Activated CD8-positive, alpha-beta memory T cell treated with anti-CD3 and anti-CD28 coated beads for 1 hour (primary cell): ENCODE measurements at places on chromosomes 6 and 20.

- no peak for DNase-seq
Observed at GRCh38 chr6:14593286-14593685, 475.7 kb downstream of the CD83 start.

GRCh38 chr6:41625442-41625841, 12.8 kb upstream of the MDFI start:
- no peak for DNase-seq

- DNase-seq = peak; percentile 38
Observed at GRCh38 chr6:149317644-149318571, at the start of gene TAB2. TAB2 (plus strand) TSS chr6:149317712; CDS start chr6:149369998, 52,286 bp downstream.

GRCh38 chr20:37741055-37741454, 47.2 kb downstream of the CTNNBL1 start:
- DNase-seq = no peak

DNA sequence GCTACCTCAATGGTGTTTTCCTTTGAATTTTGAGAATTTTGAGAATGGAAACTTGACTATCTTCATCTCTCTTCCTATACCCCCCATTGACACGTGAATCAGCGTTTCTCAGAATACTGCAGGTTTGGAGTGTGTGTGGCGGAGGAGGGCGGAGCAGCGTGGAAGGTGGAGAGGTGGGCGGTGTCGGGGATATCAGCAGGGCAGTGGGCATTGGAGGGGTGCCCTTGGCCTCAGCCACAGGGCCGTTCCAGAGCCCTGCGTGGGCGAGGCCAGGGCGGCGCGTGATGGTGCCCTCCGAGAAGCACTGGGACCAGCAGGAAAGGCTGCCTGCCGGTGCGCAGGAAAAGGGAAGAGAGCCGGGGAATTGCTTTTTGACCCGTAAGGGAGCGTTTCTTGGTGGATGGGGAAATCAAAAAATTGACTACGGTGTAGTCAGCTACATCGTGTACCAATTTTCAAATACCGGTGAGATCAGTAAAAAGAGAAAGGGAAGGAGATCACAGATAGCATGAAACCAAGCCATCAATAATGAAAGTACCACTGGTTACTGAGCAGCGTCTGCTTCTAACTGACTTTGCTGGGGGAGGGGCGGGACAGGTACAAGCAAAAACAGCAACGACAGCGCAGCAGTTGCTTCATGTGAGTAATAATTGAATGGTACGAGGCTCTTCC, 82.7 kb upstream of the DUSP22 start:
- no peak for DNase-seq

DNA sequence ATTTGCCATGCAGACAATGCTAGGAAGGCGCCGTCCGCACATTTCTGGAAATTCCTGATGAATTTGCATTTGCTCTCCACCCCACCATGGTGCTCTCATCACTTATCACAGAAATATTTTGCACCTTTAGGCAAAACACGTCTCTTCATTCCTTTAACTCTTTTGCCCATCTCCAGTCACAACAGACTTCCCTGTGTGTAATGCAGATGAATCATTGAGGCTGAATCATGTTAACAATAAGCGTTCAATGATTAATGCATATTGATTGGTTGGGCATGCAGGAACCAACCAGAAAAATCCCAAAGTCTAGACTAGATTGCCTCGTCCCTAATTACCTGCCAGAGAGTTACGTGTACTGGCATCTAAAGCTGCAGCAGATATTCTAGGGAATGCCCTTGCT, 80.0 kb upstream of the ATXN1 start:
- no peak for DNase-seq

- DNase-seq = no peak
Observed at GRCh38 chr20:48336597-48336996, 491.2 kb downstream of the PREX1 start.

GRCh38 chr6:31750411-31751022, 10.7 kb downstream of the MSH5 start:
- DNase-seq = no peak

- no peak for DNase-seq
Observed at GRCh38 chr6:158686791-158687381, 37.0 kb downstream of the SYTL3 start.

DNA sequence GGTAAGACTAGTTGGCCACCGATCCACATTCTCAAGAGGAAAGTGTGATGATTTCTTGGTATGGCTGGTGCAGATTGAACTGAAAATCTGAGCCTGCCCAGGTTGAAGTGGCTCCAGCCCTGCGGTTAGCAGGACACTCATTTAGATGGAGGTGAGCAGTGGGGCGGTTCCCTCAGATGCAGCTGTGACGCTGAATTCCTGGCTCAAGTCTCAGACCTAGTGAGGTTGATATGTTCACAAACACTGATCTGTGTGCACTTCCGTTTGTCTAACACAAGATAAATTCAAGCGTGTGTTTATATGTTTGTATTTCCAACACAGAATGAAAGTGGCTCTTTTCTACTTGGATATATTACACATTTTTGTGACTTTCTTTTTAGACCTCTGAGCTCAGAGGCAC, 83.4 kb upstream of the FRMD1 start:
- no peak for DNase-seq

- DNase-seq = no peak
Observed at GRCh38 chr6:109125504-109125903, 30.2 kb downstream of the CEP57L1 start.

DNA sequence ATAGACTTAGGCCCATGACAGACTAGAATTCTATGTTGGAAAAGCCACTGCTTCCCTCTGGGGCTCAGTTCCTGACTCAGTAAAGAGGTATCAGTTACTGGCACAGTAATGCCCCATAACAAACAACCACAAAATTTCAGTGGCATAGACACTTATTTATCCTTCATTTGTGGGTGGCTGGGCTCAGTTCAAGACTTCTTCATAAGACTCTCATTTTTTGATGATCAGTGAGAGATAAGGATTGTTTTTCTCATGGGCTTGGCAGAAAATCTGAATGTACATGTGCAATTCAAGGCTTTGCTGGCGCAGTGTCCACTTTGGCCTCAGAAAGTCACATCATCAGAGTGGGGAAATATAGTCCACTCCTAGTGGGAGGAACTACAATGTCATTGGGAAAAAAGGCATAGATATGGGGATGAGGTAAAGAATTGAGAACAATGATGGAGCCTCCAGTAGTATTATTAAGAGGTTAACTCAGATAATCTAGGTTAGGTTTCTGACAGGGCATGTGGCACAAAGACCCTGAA, 384.6 kb upstream of the FLRT3 start:
- DNase-seq = no peak

- no peak for DNase-seq
Observed at GRCh38 chr6:137002505-137002904, 42.3 kb downstream of the IL20RA start.

- DNase-seq = no peak
Observed at GRCh38 chr6:138857775-138858174, 61.9 kb downstream of the ECT2L start.

GRCh38 chr6:53056273-53056672, 8.9 kb upstream of the FBXO9 start:
- DNase-seq = no peak

GRCh38 chr20:44572551-44573500, 9.6 kb upstream of the PKIG start:
- no peak for DNase-seq

DNA sequence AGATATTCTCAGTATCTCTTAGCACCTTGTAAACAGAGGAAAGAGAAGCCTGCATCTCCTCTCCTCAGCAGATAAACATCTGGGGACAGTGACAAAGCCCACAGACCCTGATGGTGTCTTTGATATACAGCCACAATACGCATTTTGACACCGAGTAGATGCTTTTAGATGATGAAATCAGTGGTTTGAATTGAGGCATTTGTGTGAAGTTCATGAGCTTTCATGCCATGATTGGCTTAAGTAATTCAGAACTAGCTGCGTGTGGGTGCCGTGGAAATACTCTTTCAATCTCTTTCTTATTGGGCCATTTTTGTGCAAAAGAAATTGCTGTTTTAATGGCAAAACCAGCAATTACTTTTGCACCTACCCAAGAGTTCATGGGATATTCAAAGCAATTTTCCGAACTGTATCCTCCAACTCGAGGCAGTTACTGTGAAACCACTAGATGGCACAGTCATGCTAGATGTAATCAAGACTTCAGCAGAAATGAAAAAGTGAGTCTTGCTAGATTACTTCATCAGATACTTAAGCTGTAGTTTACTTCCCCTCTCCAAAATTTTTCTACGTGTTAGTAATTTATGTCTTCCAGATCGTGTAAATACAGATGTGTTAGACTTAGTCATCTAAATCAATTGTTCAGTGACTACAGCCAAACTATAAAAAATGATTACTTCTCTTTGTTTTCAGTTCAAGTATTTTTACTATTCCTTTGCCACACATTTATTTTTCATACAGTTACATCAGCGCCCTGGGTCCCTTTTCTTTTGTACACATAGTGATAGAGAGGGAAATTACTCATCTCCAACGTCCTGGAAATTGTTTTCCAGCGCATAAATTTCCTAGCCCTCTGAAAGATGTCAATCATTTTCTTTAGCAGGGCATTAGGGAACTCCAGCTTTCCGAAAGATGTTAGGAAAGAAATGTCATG, 49.4 kb downstream of the IYD start:
- no peak for DNase-seq

DNA sequence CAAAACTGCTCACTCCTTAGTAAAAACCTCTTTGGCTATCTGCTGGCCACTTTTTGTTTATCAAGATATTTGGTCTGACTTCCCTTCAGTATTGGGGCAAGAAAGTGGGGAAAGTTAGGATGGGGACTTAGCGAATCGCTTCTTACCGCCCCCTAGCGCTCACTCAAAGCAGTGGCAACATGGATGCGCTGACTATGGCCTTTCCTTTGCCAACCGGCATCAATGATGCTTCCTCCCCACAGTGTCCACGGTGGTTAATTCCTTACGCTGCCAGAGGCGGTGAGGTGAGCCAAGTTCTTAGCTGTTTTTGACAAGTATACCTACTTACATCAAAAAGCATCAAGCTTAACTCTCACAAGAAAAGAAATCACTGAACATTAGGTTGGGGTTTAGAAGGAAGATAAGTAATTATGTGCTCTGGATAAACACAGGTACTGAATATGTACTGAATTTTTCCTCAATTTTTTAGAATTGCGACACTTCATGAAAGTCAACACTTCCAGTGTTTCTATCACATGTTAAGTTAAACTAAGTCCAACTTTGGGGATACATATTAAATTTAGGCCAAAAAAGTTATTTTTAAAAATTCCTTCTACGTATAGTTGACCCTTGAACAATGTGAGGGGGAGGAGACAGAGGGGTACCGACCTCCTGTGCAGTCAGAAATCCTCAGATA, 86.7 kb downstream of the GMDS start:
- no peak for DNase-seq

DNA sequence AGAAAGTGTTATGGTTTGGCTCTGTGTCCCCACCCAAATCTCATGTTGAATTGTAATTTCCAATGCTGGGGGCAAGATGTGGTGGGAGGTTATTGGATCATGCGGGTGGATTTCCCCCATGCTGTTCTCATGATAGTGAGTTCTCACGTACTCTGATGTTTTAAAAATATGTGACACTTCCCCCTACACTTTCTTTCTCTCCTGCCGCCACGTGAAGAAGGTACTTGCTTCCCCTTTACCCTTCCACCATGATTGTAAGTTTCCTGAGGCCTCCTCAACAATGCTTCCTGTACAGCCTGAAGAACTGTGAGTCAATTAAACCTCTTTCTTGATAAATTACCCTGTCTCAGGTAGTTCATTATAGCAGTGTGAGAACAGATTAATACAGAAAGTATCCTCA, 150.8 kb downstream of the TMEM200A start:
- DNase-seq = no peak

DNA sequence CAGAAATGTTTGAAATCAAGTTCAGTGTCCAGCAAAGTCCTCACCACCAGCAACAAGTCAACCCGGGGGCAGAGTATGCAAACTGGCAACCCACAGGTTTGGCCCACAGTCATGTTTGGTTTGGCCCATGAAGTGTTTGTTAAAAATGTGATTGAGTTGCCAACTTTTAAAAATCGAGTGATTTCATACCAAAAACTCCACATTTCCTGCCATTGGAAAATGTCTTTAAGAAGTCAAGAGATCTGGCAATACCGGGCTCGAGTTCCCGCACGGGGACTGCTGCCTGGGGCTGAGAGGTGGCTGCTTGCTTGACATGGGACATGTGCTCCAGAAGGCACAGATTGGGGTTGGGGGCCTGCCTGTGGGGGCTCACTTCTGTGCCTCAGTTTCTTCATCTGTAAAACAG, 36.1 kb downstream of the PREX1 start:
- no peak for DNase-seq

GRCh38 chr6:44062771-44063560, 64.3 kb downstream of the MRPL14 start:
- no peak for DNase-seq

DNA sequence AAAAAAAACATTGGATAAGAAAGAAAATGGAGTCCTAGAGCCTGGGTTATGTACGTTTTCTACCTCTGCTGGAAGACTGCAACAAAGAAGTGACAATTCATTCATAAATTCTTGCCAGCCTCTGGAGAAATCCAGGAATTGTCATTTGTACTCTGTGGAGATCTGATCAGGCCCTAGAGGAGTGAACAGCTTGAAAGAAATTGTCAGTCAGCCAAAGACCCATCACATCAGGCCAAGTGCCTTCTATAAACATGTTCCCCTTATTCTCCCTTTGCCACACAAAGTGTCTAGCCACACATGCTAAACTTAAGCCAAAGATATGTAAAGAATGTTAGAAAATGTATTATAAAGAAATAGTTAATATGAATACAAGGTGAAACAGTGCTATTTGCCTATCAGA, 152.4 kb downstream of the ADAT2 start:
- no peak for DNase-seq

DNA sequence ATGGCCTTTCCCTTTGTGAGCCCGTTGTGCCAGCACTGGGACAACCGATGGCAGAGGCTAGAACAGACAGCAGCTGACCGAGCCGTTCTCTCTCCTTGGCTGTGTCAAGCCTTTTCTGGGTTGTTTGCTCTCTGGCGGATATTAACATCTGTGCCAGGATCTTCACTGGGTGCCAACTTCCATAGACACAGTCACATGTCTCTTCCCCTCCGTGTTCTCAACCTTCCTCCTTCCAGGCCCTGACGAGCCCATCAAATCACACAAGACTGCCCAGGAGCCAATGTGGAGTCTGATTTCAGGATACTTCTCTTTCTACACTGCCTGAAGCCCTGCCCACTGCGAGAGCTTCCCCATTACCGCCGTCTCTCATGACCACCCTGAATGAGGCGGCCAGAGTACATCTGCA, 111.0 kb upstream of the RALGAPA2 start:
- DNase-seq = no peak

DNA sequence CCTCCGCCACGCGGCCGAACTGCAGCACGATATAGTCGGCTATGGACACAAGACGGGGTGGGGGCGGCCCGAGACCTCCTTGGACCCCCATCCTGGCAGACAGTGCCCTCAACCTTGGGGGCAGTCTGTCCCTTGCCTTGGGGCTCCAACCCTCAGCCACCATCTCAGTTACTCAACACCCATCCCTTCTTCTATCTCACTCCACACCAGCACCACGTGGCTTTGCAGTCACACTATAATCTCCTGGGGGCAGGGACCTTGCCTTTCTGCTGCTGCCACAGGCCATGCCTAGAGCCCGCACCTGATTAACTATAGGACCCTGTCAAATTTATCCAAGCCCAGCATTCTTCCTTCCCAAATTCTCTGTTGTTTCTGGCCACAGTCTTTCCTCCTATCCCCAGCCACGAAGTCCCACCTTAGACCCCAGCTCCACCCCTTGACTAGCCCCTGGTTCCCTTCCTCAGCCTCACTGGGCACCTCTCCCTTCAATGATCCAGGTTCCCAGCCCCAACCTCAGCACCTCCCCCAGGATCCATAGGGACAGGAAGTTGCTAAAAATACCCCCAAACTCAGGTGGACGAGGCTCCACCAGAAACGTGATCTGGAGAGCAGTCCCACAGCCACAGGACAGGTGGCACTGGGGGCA, 1.7 kb upstream of the TEAD3 start:
- DNase-seq = no peak
